KG1 (cell line): ENCODE measurements at places on chromosomes 1 and 21.

GRCh38 chr1:26359981-26360806 lies 6.3 kb upstream of the CRYBG2 start:
- DNase-seq = no peak

- no peak for DNase-seq
Observed at GRCh38 chr1:227768125-227768439, 32.8 kb downstream of the SNAP47 start.

DNA sequence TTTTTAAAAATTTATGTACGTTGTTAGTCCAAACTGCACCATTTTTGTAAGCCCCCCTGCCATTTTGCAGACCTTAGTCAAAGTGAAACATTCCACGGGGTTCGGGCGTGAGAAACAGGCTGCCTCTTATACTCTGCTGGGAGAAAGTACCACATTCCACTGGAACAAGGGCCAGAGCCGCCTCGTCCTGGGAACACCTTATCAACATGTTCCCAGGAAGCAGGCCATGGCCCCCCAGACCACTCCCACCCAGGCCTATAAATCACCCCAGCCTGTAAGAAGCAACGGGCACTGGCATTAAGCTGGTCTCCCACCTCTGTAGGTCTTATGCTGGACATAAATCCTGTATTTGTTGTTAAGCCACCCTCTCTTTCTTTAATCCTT lies 854 bp upstream of the ZRANB2 start:
- DNase-seq = no peak

DNA sequence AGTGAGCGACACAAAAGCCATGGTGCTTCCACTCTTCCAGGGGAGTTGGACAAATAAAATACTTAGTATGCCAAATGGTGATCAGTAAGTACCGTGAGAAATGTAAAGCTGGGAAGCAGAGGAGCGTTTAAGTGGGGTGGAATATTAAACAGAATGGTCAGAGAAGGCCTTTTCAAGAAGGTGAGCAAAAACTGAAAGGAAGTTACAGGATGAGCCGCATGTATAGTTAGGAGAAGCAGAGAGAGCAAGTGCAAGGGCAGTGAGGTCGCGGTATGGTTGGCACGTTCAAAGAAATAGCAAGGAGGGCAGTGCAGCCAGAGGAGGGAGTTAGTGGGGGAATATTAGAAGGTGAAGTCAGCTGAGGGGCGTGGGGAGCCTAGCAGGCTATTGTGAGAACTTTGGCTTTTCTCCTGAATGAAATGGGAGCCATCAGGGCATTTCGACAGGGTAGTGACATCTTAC lies 748 bp upstream of the ATP6V0B start:
- DNase-seq = no peak

DNA sequence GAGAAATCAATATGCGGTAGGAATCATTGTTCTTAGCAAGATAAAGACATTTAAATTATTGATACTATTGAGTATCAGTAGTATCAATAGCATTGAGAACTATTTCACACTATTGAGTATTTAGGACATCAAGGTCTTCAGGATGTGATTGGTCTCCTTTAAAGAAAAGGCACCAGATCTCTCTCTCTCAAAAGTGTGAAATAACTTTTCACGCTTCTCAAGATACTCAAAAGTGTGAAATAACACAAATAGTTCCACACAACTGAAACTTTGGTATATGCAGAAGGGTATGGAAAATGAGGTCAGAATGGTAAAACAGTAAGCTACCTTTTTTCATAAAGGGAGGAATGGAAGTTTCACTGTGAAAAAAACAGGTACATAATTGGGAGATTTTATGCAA lies 6.7 kb upstream of the PYHIN1 start:
- DNase-seq = no peak

- no peak for DNase-seq
Observed at GRCh38 chr1:194929357-194929756, 1678.9 kb downstream of the KCNT2 start.

DNA sequence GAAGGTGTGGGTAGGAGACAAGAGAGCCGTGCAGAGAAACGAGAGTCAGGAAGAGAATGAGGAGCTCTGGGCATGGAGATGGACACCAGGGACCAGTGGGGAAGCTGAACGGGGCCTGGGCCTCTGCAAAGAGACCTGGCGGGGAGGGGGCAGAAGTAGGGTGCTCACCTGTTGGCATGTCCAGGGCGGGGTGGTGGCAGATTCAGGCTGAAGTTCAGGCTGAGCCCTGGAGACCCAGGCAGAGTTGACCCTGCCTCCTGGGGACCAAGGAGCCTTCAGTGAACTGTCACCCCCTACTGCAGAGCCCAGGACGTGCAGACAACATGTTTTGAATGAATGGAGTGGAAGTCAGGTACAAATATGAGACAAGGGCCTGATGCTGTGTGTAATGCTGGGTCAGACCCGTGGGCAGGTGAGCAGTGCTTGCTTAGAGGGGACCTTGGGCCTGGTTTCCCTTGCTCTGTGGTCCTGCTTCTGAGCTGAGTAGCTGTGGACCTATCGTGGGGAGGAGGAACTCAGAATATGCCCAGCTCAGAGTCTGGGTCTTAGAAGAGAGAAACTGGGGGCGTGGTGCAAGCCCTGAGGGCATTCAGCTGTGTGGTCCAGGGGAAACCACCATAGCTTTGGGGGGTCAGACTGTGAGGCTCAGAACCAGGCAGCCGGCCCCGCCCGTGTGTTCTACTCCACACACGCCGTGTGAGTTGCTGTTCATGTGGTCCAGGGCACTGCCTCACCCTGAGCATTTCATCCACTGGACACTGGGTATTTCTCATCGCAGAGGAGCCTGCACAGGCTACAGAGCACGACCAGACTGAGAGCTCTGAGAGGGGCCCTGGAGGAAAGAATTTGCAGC lies 21.3 kb upstream of the UMODL1 start:
- no peak for DNase-seq

GRCh38 chr1:59266180-59266926 lies 30.5 kb upstream of the FGGY start:
- DNase-seq = no peak

GRCh38 chr1:19045898-19046880 lies 89.7 kb upstream of the IFFO2 start:
- DNase-seq = no peak

DNA sequence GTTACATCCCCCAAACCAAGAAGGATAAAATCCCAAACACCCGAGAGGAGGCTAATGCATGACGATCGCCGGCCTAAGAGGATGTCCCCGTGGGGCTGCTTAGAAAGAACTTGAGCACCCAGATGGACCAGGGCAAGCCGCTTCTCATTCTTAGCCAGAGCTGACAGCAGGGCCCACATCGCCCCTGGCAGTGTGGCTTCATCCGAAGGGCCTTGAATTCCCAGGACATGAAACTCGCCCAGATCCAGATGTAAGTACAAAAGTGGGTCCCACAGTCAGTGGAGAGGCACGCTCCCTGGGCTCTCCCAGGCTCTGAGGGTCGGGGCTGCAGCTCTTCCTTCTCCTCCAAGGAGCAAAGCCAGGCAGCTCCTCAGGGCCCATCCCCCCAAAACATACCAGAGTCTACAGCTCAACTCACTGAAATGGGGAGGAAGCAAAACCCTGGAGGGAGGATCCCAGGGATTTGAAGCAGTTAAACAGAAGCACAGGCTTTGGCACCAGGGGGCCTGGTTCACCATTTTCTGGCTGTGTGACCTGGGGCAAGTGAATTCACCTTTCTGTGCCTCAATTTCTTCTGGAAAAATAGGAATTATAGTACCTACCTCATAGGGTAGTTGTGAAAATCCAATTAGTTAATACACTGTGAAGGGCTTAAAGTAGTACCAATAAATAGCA lies 85.6 kb downstream of the MAN1C1 start:
- DNase-seq = no peak

DNA sequence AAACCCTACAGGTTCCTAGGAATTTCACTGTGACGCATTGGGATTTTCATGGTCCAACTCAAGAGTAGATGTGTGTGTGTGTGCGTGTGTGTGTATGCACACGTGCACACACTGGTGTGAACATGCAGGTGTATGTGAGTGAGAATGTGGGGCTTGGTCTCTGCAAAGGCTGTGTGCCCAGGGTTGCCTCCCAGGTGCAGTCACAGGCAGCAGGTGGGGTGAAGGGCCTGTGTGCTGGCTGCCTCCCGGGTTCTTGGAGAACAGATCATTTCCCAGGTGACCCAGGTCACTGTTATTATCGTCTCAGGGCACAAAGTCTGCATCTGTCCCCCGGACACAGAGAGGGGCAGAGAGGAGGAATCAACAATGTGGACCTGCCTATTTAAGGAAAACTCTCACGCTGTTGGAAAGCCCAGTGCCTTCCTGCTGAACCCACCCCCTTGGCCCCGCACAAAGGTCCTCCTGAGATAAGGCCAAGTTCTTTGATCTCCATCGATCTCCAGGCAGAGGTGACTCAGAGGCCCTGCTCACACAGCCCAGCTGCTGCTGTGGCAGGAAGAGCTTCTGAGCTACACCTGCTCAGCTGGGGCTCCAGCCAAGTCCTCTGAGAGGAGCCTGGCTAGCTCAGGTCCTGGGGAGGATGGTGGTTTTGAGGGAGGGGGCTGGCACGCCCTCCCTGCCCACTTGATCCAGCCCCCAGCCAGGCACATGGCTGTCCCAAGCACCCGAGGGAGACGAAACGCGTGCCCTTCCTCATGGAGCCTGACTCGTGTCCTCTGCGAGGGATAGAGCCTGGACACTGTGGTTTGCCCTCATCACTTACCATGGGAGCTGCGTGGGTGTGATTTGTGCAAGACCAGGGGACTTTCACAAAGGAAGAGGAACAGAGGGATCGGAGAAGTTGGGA lies 134.0 kb upstream of the ARHGEF16 start:
- no peak for DNase-seq

DNA sequence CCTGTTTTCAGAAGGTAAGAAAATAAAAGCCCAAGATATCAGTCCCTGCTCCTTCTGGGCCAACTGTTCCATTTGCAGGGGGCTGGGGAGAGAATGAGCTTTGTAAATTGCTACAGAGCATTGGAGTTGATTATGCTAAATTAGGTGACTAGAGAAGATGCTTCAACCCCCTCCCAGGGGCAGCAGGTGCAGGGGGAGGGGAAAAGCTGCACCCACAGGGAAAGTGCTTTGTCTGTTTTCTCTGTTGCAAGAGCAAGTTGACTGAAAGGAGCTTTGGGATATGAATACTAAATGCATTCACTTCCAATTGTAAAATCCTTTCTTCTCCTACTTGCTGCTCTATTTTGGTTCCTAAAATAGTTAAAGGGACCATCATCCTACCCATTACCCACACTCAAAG lies 16.5 kb upstream of the PIGM start:
- no peak for DNase-seq

- DNase-seq = no peak
Observed at GRCh38 chr1:164261691-164262240, 297.2 kb upstream of the PBX1 start.

GRCh38 chr1:220123889-220124288 lies 30.0 kb downstream of the IARS2 start:
- DNase-seq = no peak
